A549 treated with Mapracorat at 1 μM for 4 hours (cell line): ENCODE measurements at places on chromosomes 13 and 19. TPM values are rescaled to one million over a fixed set of nuclear protein-coding genes. Genes with fewer than 3 reads are reported as not detected.

Gene SIRT2
- 32.8 to 40.0 TPM (median 37.6 TPM) in 5 replicates for total RNA-seq

Gene ZNF836
- total RNA-seq = 0.41 to 1.6 TPM (median 0.61 TPM) in 5 replicates

Gene PLK5
- not detected in 5 replicates for total RNA-seq

Gene ZNF492
- not detected in 5 replicates for total RNA-seq

Gene ZNF528
- 0.05 to 0.39 TPM (median 0.17 TPM) in 4 of 5 replicates, not detected in the other for total RNA-seq

Gene IGLON5
- total RNA-seq = 0.06 to 0.09 TPM (median 0.08 TPM) in 4 of 5 replicates, not detected in the other

Gene PTPRH
- total RNA-seq = 3.5 to 6.0 TPM (median 5.0 TPM) in 5 replicates

Gene LRRC8E
- 5.4 to 6.4 TPM (median 6.0 TPM) in 5 replicates for total RNA-seq

Gene ZNF850
- total RNA-seq = 0.45 to 0.73 TPM (median 0.66 TPM) in 5 replicates

Gene HPN
- total RNA-seq = 0.09 to 0.37 TPM (median 0.10 TPM) in 3 of 5 replicates, not detected in the others

Gene PPP1R13L
- 32.7 to 42.5 TPM (median 39.9 TPM) in 5 replicates for total RNA-seq

Gene LIM2
- not detected in 5 replicates for total RNA-seq

Gene LILRA5
- not detected in 5 replicates for total RNA-seq

Gene ERICH4
- total RNA-seq = 0.15 TPM in 1 of 5 replicates, not detected in the others

Gene TEAD2
- total RNA-seq = 14.1 to 20.5 TPM (median 17.5 TPM) in 5 replicates

Gene MED26
- 4.0 to 6.2 TPM (median 5.5 TPM) in 5 replicates for total RNA-seq

Gene CPT1C
- 11.0 to 15.0 TPM (median 14.0 TPM) in 5 replicates for total RNA-seq

Gene MTIF3
- total RNA-seq = 18.6 to 24.1 TPM (median 20.1 TPM) in 5 replicates

Gene S1PR4
- total RNA-seq = 0.08 to 0.33 TPM (median 0.22 TPM) in 4 of 5 replicates, not detected in the other

Gene ZNF566
- 7.8 to 9.3 TPM (median 8.8 TPM) in 5 replicates for total RNA-seq

Gene TNFSF13B
- total RNA-seq = 0.07 to 0.39 TPM in 2 of 5 replicates, not detected in the others

Gene ZNF112
- 1.5 to 2.3 TPM (median 2.1 TPM) in 5 replicates for total RNA-seq

Gene TPGS1
- 10.6 to 18.0 TPM (median 17.2 TPM) in 5 replicates for total RNA-seq

Gene NTF4
- 0.35 to 1.6 TPM (median 0.63 TPM) in 5 replicates for total RNA-seq

Gene KCTD4
- not detected in 5 replicates for total RNA-seq

Gene UBE2L5
- total RNA-seq = not detected in 5 replicates

Gene ZNF302
- 15.0 to 16.9 TPM (median 16.5 TPM) in 5 replicates for total RNA-seq

Gene HS6ST3
- total RNA-seq = not detected in 5 replicates

Gene ZNF799
- total RNA-seq = 0.83 to 1.8 TPM (median 1.5 TPM) in 5 replicates

Gene HSD17B14
- 12.3 to 15.1 TPM (median 12.8 TPM) in 5 replicates for total RNA-seq

Gene S1PR5
- 1.2 to 2.0 TPM (median 1.5 TPM) in 5 replicates for total RNA-seq

Gene SPART
- total RNA-seq = 19.9 to 28.6 TPM (median 22.6 TPM) in 5 replicates

Gene CCDC61
- 3.7 to 6.2 TPM (median 4.5 TPM) in 5 replicates for total RNA-seq

Gene TINCR
- total RNA-seq = 1.7 to 3.2 TPM (median 2.3 TPM) in 5 replicates

Gene CYP2F1
- not detected in 5 replicates for total RNA-seq

Gene RASAL3
- not detected in 5 replicates for total RNA-seq

Gene IGFL3
- total RNA-seq = 0.23 to 0.40 TPM (median 0.31 TPM) in 3 of 5 replicates, not detected in the others

Gene PLA2G4C
- total RNA-seq = 8.5 to 17.1 TPM (median 9.7 TPM) in 5 replicates

Gene ATP13A1
- 22.1 to 34.8 TPM (median 29.7 TPM) in 5 replicates for total RNA-seq

Gene IGFL2
- total RNA-seq = 0.20 to 1.3 TPM (median 0.34 TPM) in 5 replicates

Gene AP1M2
- total RNA-seq = 26.8 to 54.6 TPM (median 42.7 TPM) in 5 replicates

Gene CCNA1
- 0.30 to 0.69 TPM (median 0.41 TPM) in 5 replicates for total RNA-seq

Gene PPM1N
- 7.1 to 10.4 TPM (median 8.1 TPM) in 5 replicates for total RNA-seq

Gene CEACAM20
- not detected in 5 replicates for total RNA-seq

Gene CD33
- 0.15 TPM in 2 of 5 replicates, not detected in the others for total RNA-seq

Gene BTBD2
- total RNA-seq = 31.4 to 46.2 TPM (median 43.0 TPM) in 5 replicates

Gene PTH2
- not detected in 5 replicates for total RNA-seq

Gene SIGLEC10
- not detected in 5 replicates for total RNA-seq

Gene C1QTNF9B
- not detected in 5 replicates for total RNA-seq

Gene CD37
- not detected in 5 replicates for total RNA-seq

Gene CEACAM8
- total RNA-seq = not detected in 5 replicates

Gene FCER2
- not detected in 5 replicates for total RNA-seq

Gene PSG2
- total RNA-seq = not detected in 5 replicates

Gene KLK2
- total RNA-seq = 0.40 TPM in 1 of 5 replicates, not detected in the others

Gene LRRC63
- total RNA-seq = 0.07 TPM in 1 of 5 replicates, not detected in the others
